ENCODE measurements at places on chromosomes 2 and 18.

GRCh38 chr18:40911041-40911440 is 1044.0 kb upstream of the PIK3C3 start:
- no peak for DNase-seq

- DNase-seq = no peak
Measured at GRCh38 chr2:88442061-88442460, 10.4 kb downstream of the FOXI3 start.

DNA sequence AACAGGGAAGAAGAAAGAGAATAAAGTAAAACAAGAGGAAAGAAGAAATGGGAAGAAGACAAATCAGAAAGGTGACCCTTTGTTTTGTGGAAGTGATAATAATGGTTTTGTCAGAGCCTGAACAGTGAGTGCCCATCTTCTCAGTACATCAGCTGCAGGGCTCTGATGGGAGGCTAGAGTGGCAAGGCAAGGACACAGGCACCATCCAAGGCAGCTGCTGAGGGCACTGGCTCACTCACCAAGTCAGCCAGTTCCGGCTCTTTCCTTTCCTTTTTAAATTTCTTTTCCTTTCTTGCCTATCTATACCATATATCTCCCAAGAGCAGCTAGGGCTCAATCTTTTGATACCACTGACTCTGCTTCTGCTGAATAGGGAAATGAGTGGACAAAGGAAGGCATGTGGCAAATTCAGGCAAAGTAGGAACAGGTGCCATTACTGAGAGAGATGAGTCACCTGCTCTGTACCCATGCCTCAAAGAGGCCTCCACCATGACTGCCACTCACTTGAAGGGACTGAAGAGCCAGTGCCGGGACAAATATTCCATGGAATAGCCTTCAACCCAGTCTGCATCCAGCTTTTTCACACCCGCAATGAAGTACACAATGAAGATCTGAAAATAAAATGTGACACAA is 6.2 kb downstream of the GGCX start:
- no peak for DNase-seq

DNA sequence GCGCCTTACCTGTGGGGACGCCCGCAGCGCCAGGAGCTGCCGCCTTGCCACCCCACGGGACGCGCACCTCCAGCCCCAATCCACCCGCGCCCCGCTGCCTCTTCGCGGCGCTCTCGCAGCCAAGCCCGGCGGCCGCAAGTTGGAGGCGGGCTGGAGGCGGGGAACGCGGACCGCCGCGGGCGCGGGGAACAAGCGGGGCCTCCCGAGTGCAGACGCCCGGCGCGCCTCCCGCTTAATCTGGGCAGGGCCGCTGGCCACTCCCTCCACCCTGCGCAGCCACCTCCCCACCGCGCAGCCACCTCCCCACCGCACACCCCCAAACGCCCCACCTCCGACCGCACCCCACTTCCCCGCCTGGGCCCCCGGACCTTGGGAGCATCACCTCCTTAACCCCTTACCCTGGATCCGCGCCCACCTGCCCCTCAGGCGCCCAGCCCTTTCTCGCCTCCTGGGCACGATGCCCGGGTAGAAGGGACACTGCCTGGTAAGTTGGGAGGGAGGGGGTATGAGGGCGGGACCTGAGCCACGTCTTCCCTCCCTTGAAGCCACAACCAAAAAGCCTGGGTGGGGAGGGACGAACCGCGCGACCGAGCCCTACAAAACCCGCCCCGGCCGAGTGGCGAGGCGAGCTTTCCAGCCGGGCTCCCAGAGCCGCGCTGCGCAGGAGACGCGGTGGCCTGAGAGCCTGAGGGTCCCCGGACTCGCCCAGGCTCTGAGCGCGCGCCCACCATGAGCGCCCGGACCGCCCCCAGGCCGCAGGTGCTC is at the start of the genes COL4A3 and COL4A4:
TSS of gene COL4A3 (plus strand) at position 627 of the 765 bp plus-strand sequence. CDS start at position 730, 103 bp downstream.
TSS of gene COL4A4 (minus strand) at position 208 of the 765 bp plus-strand sequence. CDS start 16,722 bp downstream, outside the sequence.
- DNase-seq = peak; percentile 4

DNA sequence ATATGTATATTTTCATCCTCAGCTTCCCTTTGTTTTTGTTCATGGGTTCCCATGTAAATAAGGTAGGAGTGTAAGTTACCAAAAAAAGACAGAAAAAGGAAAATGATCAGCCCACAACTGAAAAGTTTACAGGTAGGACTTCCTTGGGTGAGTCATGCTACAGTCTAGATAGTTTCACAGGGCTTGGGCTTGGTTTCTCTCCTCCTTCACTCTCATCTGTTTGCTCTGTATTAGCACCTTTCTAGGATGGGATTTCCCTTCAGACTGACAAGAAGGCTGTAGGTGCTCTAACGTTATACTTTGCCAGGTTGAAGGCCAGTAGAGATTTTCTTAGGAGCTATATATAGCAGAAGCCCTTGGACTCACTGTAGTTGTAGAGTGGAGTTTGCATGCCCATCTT is 57.9 kb downstream of the FAM171B start:
- no peak for DNase-seq

DNA sequence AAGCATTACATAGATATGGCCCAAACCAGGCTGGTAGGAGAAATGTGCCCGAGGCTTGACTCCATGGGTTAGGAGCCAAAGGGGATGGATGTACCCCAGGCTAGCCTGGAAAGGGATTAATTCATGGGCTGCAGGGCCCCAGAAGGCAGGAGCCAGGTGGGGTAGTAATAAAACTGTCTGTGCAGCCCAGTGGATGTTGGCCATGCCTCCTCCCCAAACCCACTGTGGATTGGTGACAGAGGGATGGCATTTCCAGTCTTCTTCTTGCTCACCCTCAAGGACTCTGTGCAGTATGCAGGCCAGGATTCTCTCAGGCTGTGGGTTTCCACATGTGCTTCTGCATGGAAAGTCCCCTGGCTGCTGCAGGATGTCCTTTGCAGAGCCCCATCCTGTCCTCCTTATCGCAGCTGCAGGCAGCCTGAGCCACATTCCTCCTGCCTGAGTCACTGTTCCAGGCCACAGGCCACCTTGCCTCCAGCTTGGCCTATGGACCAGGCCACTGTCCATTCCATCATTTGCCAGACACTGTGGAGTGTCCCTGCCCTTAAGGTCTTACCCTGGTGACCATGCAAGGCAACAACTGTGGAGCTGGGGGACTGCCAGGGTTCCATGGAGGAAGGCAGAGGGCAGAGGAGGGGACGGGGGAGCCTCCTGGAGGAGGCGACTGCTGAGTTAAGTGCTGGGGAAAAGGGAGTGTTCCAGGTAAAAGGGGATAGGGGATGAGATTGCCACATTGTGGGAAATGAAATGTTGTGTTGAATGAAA is 38.9 kb downstream of the INO80C start:
- no peak for DNase-seq

- no peak for DNase-seq
Measured at GRCh38 chr2:103287746-103288145, 525.9 kb downstream of the TMEM182 start.
